ENCODE measurements at places on chromosomes 4 and X.

DNA sequence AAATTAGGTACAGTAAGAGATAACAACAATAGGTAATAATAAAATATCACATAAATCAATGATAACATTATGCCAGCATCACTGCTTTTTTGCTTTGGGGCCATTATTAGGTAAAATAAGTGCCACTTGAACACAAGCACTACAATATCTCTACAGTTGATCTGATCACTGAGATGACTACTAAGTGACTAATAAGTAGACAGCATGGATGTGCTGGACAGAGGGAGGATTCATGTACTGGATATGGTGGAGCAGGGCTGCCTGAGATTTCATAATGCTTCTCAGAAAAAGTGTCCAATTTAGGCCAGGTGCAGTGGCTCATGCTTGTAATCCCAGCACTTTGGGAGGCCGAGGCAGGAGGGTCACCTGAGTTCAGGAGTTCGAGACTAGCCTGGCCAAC lies 137.8 kb upstream of the IL1RAPL2 start:
- no peak for DNase-seq

DNA sequence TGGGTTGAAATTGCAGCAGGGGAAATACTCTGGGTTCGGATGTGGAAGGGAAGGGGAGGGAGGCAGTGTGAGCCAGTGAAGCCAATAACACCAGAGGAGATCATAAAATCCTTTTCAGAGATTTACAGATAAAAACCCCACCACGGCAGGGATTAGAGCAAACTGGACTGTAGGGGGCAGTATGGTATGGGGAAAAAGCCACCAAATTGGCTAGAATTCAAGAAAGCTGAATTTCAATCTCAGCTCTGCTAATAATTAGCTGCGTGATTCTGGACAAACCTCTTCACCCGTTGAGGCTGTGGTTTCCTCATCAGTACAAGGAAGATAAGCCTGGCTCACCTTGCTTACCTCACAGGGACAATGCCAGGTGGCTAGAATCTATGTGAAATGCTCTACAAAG lies 108.1 kb downstream of the ATG4A start:
- DNase-seq = no peak

DNA sequence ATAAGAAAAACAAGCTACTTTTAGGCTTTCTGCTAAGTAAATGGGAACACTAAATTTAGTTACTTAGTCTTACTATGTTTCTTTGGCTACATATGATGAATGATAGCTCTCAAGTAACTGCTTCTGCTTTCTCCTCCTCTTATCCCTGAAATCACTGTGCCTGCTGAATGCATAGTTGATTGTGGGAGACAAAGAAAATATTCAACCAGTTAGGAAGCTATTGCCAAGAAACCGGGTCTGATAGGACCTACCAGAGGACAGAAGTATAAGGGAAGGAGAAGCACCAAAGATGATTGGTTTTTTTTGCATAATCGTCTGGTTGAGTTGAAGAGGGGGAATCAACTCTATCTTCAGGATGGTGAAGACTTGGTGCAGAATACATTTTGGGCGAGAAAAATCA lies 28.0 kb upstream of the NDUFC1 start:
- DNase-seq = no peak

- DNase-seq = no peak
These were observed 365.5 kb upstream of the BOD1L1 start for GRCh38 chr4:13992975-13993520.

- DNase-seq = peak; percentile 85
These were observed 299.1 kb downstream of the ARHGAP24 start for GRCh38 chr4:85774000-85774399.

GRCh38 chr4:132934911-132935310 lies 214.2 kb upstream of the PCDH10 start:
- no peak for DNase-seq

- DNase-seq = no peak
These were observed 24.9 kb downstream of the CD99L2 start for GRCh38 chrX:150873616-150874015.

DNA sequence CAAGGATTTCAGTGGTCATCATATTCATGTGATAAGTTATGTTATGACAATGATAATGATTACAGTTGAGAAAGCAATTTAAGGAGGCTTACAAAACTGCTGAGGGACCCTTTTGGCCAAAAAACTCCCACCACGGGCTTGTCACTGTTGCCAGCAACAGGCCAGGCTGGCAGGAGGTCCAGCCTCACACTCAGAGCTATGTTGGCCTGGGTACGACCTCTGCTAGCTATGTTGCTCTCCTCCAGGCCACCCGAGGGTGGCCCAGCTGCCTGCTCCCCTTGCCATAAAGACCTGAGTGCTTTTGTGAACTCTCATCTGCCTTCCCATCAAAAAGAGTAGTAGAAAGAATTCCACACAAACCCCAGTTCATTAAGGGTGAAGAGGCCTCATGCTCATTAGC lies 52.0 kb downstream of the MID1 start:
- no peak for DNase-seq

DNA sequence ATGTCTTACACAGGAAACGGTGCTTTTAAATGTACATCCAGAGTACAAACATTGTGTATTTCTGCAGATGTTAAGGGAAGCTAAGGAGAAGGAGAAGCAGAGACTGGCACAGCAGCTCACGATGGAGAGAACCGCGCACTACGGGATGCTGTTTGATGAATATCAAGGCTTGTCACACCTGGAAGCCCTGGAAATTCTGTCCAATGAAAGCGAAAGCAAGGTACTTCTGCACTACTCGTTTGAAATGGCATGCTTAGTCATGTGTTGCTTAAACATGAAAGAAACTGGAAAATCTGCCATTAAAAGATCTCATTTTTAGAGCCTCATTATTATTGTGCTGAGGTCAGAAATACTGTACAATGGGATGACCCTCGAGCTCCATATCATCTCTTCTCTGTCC lies 47.2 kb downstream of the FAM114A1 start:
- no peak for DNase-seq

DNA sequence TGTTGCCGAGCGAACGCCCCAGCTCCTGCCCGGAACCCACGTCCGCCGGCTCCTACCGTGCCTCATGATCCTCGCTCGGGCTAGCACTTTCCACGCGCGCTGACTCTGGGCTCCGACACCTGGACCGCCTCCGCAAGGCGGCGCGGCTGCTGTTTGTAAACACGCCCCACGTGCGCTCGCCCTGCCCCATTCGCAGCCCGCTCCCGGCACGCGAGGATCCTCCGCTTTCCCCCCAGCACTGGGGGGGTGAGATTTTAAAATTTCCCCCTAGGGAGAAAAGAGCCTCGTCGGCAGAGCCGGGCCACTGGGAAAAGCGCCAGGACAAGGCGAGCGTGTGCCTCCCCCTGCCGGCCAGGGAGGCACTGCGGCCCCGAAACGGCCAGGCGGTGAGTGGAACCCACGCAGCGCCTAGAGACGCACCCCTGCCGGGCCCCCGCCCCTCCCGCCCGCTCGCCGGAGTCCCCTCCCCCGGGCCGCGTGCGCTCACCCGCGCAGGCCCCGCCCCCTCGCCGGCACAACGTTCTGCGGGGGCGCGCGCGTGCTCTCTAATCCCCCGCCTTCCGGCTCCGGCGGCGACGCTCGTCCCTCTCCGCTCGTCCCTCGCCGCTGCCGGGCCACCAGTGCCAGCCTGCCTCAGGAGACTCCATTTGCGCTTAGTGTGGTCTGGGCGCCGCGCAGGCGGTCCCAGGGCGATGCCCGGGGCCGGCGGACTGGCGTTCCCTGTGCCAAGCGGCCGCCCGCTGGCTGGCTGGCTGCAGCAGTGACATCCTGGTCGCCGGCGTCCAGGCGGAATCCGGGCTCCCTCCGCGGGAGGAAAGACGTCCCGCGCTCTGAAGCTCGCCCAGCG lies at the start of gene TIGD2:
TSS of gene TIGD2 (plus strand) at position 548 of the 847 bp plus-strand sequence. CDS start 1,442 bp downstream, outside the sequence.
- peak; percentile 81 for DNase-seq

Data from SK-N-DZ (cell line).